ENCODE measurements at places on chromosomes 3 and 15. TPM values are rescaled to one million over a fixed set of nuclear protein-coding genes. Genes with fewer than 3 reads are reported as not detected.
A peak's percentile ranks its signal among the peaks of the same experiment; 100 is the strongest.

DNA sequence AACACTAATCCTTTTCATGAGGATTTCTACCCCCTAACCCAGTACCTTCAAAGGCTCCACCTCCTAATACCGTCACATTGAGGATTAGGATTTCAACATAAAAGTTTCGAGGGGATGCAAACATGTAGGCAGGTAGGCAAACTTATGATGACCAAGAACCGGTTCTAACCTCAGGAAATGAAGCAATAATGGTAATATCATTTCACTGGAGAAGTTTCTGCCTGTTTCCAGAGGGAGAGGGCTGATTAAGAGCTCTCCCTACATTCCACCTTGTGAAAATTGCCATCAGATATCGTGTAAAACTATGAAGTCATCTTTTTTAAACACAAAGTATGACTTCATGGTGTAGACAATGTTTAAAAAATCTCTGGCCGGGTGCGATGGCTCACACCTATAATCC, 31.6 kb downstream of the NKIRAS1 start:
- H3K36me3 ChIP-seq: peaks cover 11% of the 10 kb centered on the region
- H3K4me3 ChIP-seq: no peak overlapping the region
- DNase-seq: no peak
- no peaks in the 10 kb centered on the region for H3K27me3 ChIP-seq
- H3K27ac ChIP-seq: no peak overlapping the region
- H3K4me1 ChIP-seq: no peaks in the 10 kb centered on the region

DNA sequence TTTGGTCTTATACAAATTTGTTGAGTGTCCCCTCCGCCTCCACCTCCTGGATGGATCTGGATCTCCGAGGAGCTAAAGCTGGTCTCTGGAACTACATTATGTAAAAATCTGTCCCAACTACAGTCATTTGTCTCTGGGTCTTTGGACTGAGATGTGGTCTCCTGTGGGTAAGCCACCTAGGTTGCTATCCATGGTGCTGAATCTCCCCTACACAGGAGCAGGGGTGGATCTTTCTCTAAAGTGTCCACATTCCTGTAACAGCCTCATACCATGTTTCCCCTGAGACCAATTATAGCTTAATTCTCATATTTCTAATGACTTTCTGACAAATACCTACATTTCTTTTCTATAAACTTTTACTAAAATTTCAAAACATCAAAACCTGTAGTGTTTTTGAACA, 625.8 kb downstream of the TAFA4 start:
- no peak overlapping the region for H3K27ac ChIP-seq
- H3K27me3 ChIP-seq: no peaks in the 10 kb centered on the region
- no peaks in the 10 kb centered on the region for H3K4me1 ChIP-seq
- no peak for DNase-seq
- H3K4me3 ChIP-seq: no peak overlapping the region

Gene MKRN3
- total RNA-seq: not detected

DNA sequence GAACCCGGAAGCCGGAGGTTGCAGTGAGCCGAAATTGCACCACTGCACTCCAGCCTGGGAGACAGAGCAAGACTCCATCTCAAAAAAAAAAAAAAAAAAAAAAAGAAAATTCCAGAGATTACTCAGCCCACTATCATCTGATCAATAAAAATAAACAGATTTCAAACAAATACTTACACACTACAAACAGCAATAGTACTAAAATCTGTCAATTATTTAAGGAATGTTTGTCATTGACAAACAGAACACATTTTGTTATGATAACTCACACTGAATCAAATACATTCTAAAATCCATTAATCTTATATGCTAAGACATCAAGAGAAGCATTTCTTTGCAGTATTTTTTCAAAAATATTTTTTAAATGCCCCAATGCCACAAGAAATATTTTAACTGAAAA, 7.6 kb downstream of the MYO9A start:
- no peak overlapping the region for H3K27ac ChIP-seq
- no peaks in the 10 kb centered on the region for H3K27me3 ChIP-seq
- no peaks in the 10 kb centered on the region for H3K36me3 ChIP-seq
- H3K4me1 ChIP-seq: peaks cover 26% of the 10 kb centered on the region

DNA sequence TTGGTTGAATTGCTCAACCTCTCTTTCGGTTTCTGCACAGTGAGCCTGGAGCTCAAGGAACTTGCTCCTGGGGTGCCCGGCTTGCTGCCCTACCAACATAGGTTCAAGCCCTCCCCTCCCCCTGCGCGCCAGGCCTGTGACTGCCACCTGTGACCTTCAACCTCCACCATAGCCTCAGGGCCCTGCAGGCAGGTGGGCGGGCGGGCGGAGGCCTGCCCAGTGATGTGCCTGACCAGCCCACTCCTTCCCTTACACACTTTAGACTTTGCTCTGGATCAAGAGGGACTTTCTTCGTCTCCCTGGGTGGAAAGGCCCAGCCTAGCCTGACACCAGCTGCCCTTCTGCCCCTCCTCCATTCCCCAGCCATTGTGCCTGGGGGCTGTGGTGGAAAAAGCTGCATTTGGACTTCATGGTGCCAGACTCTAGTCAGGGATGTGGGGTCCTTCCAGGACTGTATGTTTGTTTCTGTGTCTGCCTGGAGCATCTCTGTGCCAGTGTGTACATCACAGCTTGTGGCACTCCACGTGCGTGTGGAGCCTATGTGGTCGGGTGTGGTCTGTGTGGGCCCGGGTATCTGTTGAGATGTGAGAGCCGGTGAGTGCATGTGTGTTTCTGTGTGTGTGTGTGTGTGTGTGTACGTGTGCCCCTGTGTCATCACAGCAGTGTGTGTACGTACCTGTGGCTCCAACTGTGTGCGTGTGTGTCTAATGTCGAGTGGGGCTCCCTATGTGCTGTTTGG, 9.5 kb downstream of the PRKCD start:
- H3K27me3 ChIP-seq: no peaks in the 10 kb centered on the region
- H3K36me3 ChIP-seq: peaks cover 5% of the 10 kb centered on the region
- no peak overlapping the region for H3K4me3 ChIP-seq
- peaks cover 41% of the 10 kb centered on the region for H3K4me1 ChIP-seq
- DNase-seq: no peak

Gene ACTC1
- total RNA-seq: not detected

GRCh38 chr3:187919048-187919447, 173.8 kb upstream of the BCL6 start:
- no peak overlapping the region for H3K27ac ChIP-seq
- DNase-seq: no peak
- no peak overlapping the region for H3K4me3 ChIP-seq
- no peaks in the 10 kb centered on the region for H3K36me3 ChIP-seq

Gene FBXO40
- total RNA-seq: not detected

GRCh38 chr15:29568840-29569532, 253.3 kb downstream of the TJP1 start:
- H3K27me3 ChIP-seq: peaks cover 34% of the 10 kb centered on the region
- peak; percentile 31 for DNase-seq
- no peak overlapping the region for H3K4me3 ChIP-seq

DNA sequence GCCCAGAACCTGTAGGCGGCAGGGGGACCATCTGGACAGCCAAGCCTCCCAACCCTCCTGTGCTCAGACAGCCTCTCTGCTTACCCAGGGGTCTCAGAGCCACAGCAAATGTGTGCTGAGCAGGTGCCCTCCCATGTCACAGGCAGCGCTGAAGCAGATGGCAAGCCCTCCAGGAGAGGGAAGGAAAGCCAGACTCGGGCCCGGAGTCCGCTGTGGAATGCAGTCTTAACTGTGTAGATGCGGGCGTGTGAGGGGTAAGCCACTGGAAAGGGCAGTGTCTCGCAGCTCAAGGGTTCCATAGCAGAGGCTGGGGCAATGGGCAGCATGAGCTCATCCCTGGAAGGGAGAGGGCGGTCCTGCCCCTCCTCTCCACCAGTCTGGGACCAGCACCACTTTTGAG, 45.6 kb downstream of the UMPS start:
- no peak overlapping the region for H3K4me3 ChIP-seq
- DNase-seq: no peak
- no peak overlapping the region for H3K27ac ChIP-seq
- H3K27me3 ChIP-seq: no peaks in the 10 kb centered on the region
- H3K4me1 ChIP-seq: peaks cover 13% of the 10 kb centered on the region

- DNase-seq: no peak
- no peak overlapping the region for H3K27ac ChIP-seq
- H3K27me3 ChIP-seq: no peaks in the 10 kb centered on the region
- no peaks in the 10 kb centered on the region for H3K4me1 ChIP-seq
These were observed 66.2 kb downstream of the THRB start for GRCh38 chr3:24428481-24428880.

- peak overlapping the region; percentile 95 for H3K27ac ChIP-seq
- H3K4me1 ChIP-seq: peaks cover 60% of the 10 kb centered on the region
- peaks cover 78% of the 10 kb centered on the region for H3K36me3 ChIP-seq
- no peaks in the 10 kb centered on the region for H3K27me3 ChIP-seq
- peak; percentile 89 for DNase-seq
These were observed 559 bp downstream of the PKM start for GRCh38 chr15:72230197-72231065.

Gene EMC7
- total RNA-seq: 30.5 TPM

Gene TBCCD1
- total RNA-seq: 25.1 TPM

DNA sequence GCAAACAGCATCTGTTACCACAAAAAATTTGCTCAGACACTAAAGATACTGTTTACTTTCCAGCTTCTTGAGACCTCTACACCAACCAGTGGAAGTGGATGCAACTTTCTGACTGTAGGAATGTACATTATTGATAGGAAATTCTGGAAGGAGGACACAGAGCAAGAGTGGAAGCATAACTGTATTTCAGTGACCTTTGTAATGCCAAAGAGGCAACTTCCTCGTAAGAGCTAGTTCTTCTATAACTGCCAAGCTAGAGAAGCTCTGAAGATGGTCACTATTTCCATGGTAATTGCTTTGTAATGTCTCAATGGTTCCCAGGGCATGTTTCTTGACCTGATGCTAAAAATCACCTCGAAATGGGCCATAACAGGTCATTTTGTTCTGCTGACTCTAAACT, 96.3 kb upstream of the SLC2A2 start:
- no peak overlapping the region for H3K4me3 ChIP-seq
- no peaks in the 10 kb centered on the region for H3K4me1 ChIP-seq
- no peaks in the 10 kb centered on the region for H3K36me3 ChIP-seq

Gene PODXL2
- 43.6 TPM for total RNA-seq

DNA sequence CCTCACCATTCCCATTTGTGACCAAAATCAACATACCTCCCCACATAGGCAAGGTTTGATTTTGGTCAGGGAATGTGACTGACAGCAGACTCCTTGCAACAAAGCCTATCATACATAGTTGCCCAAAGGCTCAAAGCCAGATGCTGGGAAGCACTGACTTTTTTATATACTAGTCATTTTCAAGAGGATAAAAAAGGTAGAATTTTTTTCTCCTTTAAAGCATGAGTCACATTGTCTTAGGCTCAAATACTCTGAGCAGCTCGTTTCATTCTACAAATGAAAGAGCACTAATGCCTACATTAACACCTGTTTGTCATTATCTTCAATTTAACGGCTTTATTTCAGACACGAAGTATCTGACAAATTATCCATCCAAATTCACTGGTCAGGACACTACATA, 36.2 kb downstream of the ICE2 start:
- H3K36me3 ChIP-seq: peaks cover 21% of the 10 kb centered on the region
- H3K4me3 ChIP-seq: no peak overlapping the region
- H3K27me3 ChIP-seq: no peaks in the 10 kb centered on the region
- DNase-seq: no peak
- no peak overlapping the region for H3K27ac ChIP-seq

Gene HGD
- total RNA-seq: 23.0 TPM

DNA sequence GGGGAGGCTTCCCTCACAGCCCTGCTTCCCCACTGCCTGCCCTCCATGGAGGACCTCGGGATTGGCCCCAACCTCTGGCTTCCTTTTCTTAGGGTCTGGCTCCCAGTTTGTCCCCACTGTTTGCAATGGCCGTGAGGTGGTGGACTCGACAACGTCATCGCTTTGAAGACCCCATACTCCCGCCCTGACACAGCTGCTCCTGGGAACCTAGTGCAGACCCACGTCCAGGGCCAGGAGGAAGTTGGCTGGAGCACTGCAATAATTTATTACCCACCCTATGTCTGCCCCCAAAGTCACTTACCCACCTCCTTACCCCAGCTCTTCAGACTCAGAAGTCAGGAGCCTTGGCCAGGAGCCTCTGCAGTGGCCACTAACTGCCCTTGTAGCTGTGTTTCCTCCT, 11.1 kb downstream of the GRM2 start:
- no peak for DNase-seq
- H3K36me3 ChIP-seq: no peaks in the 10 kb centered on the region
- H3K27ac ChIP-seq: no peak overlapping the region
- no peaks in the 10 kb centered on the region for H3K4me1 ChIP-seq
- no peak overlapping the region for H3K4me3 ChIP-seq
- H3K27me3 ChIP-seq: peaks cover 21% of the 10 kb centered on the region

- no peaks in the 10 kb centered on the region for H3K4me1 ChIP-seq
- H3K36me3 ChIP-seq: no peaks in the 10 kb centered on the region
- no peak overlapping the region for H3K4me3 ChIP-seq
- DNase-seq: peak; percentile 62
- no peaks in the 10 kb centered on the region for H3K27me3 ChIP-seq
These were observed 137.7 kb upstream of the RASGRP1 start for GRCh38 chr15:38702178-38702912.

Gene TMIE
- 0.26 TPM for total RNA-seq

- peak; percentile 92 for DNase-seq
- H3K27me3 ChIP-seq: peaks cover 4% of the 10 kb centered on the region
- H3K36me3 ChIP-seq: peaks cover 18% of the 10 kb centered on the region
- peaks cover 17% of the 10 kb centered on the region for H3K4me1 ChIP-seq
These were observed at the start of gene GYG1 for GRCh38 chr3:148991219-148992026. Gene GYG1 (plus strand): TSS chr3:148991540. CDS start chr3:148991641, 101 bp downstream.

DNA sequence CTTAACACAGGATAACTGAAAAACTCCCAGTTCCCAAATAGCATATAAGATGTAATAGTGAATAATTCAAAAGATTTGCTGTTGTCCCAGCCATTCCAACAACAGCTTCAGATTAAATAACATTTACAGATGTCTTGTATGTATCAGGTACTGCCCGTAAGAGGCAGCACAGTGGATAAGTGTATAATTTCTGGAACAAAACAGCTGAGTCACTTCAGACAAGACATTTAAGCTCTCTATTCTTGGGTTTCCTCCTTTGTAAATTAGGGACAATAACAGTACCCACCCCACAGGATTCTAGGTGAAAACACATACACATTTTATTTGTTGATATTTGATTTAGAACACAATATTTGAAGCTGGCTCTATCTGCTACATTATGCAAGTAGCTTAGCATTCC, 2.6 kb upstream of the WWTR1 start:
- no peak overlapping the region for H3K27ac ChIP-seq
- H3K36me3 ChIP-seq: peaks cover 41% of the 10 kb centered on the region
- no peaks in the 10 kb centered on the region for H3K27me3 ChIP-seq
- DNase-seq: no peak
- no peak overlapping the region for H3K4me3 ChIP-seq
- H3K4me1 ChIP-seq: peaks cover 23% of the 10 kb centered on the region

Data from Calu3 (cell line).